Stomach (tissue), 19 donors: ENCODE measurements at places on chromosomes 12 and 14. TPM values are rescaled to one million over a fixed set of nuclear protein-coding genes. Genes with fewer than 3 reads are reported as not detected.

Gene PLEKHG7
- 0.58 TPM for polyA plus RNA-seq

Gene MYH7
- polyA plus RNA-seq, result 4.0 TPM

Gene PROX2
- polyA plus RNA-seq, result not detected

Gene CLEC1B
- not detected for polyA plus RNA-seq

Gene ASCL1
- polyA plus RNA-seq, result 0.92 TPM
